Stimulated activated CD4-positive, alpha-beta T cell treated with anti-CD3 and anti-CD28 coated beads, Interleukin-4, amount 100 ng/mL, for 1 hour (primary cell): ENCODE measurements at places on chromosomes 7 and 10.

GRCh38 chr10:95355301-95355700 is 64.5 kb upstream of the PDLIM1 start:
- no peak for DNase-seq

- no peak for DNase-seq
Observed at GRCh38 chr7:42639930-42640329, 271.9 kb downstream of the C7orf25 start.

DNA sequence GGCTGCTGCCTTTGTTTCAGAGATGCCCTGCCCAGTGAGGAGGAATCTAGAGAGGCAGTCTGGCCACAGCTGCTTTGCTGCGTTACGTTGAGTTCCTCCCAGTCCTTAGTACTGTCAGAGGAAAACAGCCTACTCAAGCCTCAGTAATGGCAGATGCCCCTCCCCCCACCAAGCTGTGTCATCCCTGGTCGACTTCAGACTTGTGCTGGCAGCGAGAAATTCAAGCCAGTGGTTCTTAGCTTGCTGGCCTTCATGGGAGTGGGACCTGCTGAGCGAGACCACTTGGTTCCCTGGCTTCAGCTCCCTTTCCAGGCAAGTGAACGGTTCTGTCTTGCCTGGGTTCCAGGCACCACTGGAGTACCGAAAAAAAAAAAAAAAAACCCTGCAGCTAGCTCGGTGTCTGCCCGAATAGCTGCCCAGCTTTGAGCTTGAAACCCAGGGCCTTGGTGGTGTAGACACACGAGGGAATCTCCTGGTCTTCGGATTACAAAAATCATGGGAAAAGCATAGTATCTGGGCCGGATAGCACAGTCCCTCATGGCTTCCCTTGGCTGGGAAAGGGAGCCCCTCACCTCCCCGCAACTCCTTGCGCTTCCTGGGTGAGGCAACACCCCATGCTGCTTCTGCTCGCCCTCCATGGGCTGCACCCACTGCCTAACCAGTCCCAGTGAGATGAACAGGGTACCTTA is 9.1 kb downstream of the SDHAF3 start:
- DNase-seq, result no peak

DNA sequence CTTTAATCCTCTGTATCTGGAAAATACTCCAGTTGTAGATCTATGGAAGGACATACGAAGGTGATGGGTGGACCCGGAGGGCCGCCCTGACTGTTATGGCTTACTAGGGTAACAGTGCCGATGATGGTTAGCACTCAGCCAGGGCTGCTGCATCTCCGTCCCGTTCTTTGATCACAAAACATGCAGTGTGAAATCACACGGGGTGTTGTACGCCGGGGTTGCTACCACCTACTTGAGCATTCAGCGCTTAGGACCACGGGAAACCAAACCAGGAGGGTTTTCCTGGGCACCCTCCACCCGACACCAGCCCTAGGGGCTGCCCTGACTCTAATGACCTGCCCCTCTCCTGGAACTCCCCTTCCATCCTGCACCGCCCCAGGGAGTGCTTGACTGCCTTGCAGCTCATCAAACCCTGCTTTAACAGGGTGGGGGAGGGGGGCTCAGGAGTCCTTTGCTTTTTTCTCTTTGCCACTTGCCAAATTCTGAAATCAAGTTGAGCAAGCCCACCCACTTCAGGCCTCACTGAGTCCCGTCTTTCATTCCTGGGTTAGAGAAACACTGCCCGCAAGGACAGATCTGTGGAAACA is 20.4 kb downstream of the ZNF775 start:
- DNase-seq, result no peak

DNA sequence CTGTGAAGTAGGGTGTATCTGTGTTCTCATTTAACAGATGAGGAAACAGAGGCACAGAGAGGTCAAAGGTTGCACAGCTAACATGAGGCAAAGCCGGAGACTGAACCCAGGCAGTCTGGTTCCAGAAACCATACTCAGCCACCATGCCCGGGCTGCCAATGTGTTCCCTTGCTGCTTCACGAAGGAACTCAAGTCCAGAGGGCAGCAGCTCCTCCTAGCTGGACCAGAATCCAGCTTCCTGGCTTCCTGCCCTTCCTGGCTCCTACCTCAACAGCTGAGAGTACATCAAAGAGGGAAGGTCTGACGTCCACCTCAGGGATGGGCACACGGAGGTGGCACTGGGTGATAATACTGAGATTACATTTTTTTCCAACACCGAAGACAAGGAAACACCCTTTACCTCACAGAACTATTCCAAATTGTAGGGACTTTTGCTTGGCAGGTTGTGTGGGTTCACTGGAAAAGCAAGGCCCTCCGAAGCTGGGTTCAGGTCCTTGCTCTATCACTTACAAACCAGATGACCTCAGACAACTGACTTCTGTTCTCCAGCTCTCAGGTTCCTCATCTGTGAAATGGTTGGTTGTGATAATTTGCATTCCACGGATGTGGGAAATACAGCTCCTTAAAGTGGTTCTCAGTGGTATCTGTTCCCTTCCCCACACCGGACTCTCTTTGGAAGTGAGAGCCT is 154.1 kb upstream of the ZMIZ1 start:
- no peak for DNase-seq

DNA sequence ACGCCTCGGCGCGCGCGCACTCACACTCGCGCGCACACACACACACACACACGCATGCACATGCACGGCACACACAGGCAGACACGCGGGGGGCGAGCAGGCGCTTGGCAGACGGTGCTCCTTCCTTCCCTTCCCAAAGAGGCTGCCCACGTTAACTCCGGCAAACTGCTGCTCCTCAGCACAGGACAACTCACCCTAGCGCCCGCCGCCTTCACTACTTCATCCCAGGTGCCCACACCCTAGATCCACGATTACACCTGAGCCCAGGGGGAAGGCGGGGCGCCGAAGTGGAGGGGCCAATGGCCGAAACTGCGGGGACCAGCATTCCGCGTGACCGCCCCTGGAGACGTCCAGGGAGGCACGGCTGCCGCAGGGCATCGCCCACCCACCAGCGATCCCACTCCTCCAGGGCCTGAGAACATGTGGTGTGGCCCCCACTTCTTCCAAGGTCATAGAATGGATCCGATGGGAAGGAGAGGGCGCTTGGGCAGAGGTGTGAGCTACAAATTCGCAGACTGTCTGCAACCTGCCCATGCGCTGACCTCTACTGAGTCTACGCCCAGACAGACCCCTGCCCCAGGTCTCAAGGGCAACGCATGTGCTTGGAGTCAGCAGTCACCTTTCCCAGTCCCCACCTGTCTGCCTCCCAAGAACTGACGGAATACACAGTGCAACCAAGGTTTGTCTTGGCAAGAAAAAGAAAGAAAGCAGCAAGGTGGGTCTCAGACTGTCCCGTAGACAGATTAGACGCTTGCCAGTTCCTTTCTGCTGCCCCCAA is 74.6 kb downstream of the CALN1 start:
- DNase-seq, result no peak

- DNase-seq, result no peak
Observed at GRCh38 chr10:62632071-62632809, 172.3 kb upstream of the ADO start.

- DNase-seq, result no peak
Observed at GRCh38 chr7:135392701-135393100, 117.2 kb downstream of the CNOT4 start.

DNA sequence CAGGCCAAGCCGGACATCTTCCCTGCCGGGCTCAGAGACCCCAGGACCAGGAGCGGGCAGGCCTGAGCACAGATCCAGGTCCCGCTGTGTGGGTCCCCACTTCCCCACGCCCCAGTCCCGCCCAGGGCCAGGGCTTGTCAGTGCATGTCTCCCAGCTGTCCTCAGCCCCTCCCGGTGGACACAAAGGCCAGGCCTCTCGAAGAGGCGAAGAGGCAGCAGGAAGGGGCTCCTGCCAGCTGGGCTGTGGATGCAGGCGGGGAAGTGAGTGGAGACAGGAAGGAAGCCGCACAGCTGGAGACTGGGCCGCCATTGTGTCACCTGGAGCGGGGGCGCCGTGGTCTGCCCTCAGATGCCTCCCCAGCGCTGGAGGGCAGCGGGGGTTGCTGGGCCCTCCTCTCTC is 4.8 kb downstream of the GRIFIN start:
- DNase-seq, result no peak

- DNase-seq, result no peak
Observed at GRCh38 chr7:40880581-40880980, 745.8 kb downstream of the SUGCT start.

GRCh38 chr10:22649994-22650393 is 64.4 kb downstream of the PIP4K2A start:
- no peak for DNase-seq

DNA sequence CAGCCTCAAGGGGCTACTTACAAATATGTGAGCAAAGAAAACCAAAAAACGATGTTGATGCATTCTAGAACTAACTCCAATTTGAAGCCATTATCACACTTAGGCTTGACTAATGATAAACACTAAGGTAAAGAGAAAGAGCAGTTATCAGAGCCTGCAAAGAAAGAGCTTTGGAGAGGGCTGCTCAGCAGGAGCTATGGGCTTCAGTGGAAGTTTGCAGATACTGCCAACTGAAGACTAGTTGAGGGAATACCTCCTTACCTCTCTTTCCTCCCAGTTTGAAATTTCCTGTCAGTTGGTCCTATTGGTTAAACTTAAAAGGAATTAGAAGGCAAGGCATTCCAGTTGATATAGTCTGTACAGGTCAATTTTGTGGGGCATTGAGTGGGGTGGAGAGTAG is 498.1 kb upstream of the POT1 start:
- DNase-seq, result no peak

DNA sequence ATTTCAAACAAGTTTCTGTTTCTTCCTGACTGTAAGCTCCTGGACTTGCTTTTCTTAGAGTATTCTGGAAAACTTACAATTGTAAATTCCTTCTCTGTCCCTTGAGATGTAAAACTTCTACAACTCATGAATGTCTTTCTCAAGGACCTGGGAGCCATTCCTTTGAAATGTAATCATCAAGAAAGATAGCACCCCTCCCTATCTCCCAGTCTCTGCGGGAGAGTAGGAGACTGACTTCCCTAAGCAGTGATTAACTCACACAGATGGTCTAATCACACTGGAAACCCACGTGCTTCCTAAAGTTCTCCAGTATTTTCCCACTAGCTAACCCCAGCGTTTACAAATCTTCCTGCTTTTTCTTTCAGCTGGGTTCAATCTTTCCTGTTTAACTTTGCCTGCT is 549.4 kb downstream of the SORCS1 start:
- DNase-seq, result no peak

- DNase-seq, result no peak
Observed at GRCh38 chr7:118496138-118496644, 271.7 kb downstream of the ANKRD7 start.

DNA sequence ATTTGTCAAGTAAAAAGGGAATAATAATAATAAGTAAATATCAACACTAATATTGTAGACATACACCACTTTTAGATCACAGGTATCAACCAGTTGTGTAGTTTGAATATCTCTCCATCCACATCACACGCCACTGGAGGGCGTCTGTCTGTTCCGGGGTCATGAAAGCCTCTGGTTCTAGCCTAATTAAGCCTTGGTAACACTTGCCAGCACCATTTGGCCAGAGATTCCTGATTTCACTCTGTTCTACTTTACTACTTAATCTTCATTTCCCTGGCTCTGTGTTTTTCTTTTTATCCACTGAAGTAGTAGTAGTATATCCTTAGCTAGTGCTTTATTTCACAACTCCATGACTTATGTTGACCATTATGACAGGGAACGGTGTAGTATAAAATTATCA is 285.6 kb upstream of the POM121L12 start:
- no peak for DNase-seq

- DNase-seq, result no peak
Observed at GRCh38 chr7:50362712-50363282, 58.3 kb downstream of the IKZF1 start.

GRCh38 chr10:35203745-35204144 is 77.1 kb downstream of the CREM start:
- no peak for DNase-seq

GRCh38 chr10:126226205-126226604 is 162.1 kb downstream of the ADAM12 start:
- DNase-seq, result no peak

- no peak for DNase-seq
Observed at GRCh38 chr10:29955329-29955935, 104.0 kb downstream of the JCAD start.

- DNase-seq, result no peak
Observed at GRCh38 chr10:66192162-66192831, 733.5 kb upstream of the LRRTM3 start.

DNA sequence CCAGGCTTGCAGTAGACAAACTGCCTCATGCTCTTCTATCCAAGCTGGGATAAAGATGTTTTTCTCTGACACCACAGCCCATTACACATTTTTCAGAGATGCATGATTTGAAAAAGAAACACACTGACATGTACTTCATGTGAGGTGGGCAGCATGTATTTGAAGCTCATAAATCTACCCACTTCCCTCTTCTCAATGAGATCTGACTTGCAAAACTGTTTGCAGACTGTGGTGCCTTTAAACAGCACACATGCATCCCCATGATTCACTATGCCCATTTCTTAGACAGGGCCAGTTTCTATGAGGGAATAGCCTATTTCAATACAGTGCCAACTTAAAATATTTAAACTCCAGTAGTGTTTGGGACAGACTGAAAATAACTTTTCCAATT is 109.8 kb downstream of the GLI3 start:
- no peak for DNase-seq

DNA sequence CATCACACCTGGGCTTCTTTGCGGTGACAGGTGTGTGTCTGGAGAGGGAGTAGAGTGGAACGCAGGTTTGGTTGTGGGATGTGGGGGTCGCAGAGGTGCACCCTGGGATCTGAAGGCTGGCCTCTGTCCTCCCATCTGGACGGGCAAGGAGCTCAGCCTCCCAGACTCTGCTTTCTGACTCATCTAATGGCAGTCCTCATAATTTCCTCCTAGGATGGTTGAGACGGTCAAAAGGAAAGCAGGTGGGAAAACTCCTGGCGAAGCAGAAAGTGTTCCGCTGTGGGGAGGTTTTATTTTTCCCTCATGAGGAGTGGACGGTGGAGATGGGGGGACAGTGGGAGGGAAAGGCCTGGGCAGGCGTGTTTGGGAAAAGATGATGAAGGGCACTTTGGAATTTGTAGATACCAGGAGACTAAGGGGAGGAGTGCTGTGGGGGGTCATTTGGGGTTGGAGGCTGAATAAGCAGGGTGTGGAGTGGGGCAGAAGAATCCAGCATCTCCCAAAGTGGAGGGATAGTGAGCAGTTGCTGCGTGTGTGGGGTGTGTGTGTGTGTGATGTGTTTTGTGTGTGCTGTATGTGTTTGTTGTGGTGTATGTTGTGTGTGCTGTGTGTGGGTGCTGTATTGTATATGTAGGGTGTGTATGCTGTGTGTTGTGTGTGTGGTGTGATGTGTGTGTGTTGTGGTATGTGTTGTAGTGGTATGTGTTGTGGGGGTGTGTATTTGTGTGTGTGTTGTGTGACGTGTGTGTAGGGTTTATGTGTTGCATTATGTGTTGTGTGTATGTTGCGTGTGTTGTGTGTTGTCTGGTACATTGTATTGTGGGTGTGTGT is 97.2 kb upstream of the PODXL start:
- DNase-seq, result no peak

GRCh38 chr7:2080060-2080387 is 152.7 kb downstream of the MAD1L1 start:
- DNase-seq, result no peak

- no peak for DNase-seq
Observed at GRCh38 chr10:90775351-90776028, 82.3 kb downstream of the HTR7 start.

GRCh38 chr10:32731527-32731926 is 226.5 kb downstream of the ITGB1 start:
- no peak for DNase-seq
